Thyroid gland (tissue), 4 donors: ENCODE measurements at places on chromosomes 11 and 22.

DNA sequence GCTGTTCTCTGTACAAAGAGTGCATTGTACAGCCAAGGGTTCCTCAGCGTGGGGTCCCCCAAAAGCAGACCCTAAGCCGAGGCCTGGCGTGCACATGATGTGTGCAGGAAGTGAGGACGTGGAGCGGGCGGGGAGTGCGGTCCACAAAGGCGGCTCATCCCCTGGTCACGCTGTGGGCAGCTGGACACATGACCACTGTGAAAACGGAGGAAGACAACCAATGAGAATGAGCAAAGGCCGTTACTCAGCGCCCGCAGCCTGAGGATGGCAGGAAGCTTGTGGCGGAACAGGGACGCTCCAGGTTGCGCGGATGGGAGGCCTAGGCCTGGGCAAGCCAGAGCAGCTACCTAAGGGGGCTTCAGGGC is 1263.7 kb downstream of the BRD1 start:
- no peak overlapping the region for H3K27ac ChIP-seq
- H3K4me1 ChIP-seq: no peaks in the 10 kb centered on the region
- H3K27me3 ChIP-seq: no peaks in the 10 kb centered on the region
- no peaks in the 10 kb centered on the region for H3K36me3 ChIP-seq
- H3K4me3 ChIP-seq: no peak overlapping the region

DNA sequence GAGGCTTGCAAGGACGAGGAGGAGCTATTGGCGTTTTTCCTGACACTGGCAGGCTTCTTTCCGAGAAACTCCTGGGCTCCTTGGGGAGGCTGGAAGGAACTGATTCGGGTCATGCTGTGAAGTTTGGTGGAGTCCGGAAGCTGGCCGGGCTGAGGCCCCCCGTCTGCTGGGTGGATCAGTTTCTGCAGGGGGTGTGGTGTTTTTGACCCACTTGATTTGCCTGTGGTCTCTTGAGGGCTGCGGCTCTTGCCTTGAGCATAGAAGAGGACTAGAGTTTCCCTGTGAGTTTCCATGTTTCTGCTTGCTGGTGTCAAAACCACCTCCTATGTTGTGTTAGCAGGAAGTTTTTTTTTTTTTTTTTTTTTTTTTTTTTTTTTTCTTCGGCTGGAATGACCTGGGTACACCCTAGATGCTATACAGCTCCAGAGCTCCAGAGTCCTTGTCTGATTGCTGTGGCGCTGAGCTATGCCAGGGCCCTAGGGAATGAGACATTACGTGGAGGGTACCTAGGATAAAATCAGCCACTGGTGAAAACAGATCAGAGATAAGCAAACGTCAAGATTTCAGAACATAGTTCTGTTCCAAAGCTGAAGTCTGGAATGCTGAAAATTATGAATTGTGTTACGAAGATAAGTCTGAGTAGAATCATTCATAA is 728 bp downstream of the TBC1D22A start:
- H3K36me3 ChIP-seq: no peaks in the 10 kb centered on the region
- peak overlapping the region; percentile 73 for H3K4me3 ChIP-seq

DNA sequence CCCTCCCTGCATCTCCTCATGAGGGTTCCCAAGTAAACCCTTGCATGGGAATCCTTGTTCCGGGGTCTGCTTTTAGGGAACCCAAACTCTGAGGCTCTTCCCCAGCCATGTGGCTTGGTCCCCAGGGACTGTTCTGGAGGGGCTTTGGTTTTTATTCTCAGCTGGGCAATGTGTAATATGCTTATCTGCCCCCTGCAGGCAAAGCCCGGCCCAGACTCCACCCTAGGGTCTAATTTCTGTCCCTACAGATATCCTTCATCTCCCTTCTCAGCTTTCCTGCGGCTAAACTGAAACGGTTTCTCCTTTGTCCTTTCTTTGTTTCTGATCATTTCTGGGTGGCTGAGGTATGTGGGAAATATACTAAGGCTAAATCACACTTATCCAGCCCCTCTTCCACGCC is 37.1 kb downstream of the TST start:
- no peaks in the 10 kb centered on the region for H3K27me3 ChIP-seq
- no peak overlapping the region for H3K4me3 ChIP-seq
- H3K4me1 ChIP-seq: no peaks in the 10 kb centered on the region
- DNase-seq: no peak

DNA sequence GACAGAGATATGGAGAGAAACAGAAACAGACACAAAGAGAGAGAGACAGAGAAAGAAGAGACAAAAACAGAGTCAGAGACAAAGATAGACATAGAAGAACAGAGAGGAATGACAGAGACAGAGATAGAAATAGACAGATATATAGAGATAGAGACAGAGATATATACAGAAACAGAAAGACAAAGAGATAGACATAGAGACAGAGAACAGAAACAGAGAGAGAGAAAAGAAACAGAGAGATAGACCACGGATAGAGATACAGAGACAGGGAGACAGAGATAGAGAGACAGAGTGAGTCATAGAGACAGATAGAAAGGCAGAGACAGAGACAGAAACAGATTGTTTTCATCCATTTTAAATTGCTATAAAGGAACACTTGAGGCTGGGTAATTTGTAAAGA is 12.3 kb upstream of the MPEG1 start:
- peaks cover 6% of the 10 kb centered on the region for H3K4me1 ChIP-seq
- H3K36me3 ChIP-seq: no peaks in the 10 kb centered on the region
- no peak overlapping the region for H3K4me3 ChIP-seq
- no peak for DNase-seq
- H3K27me3 ChIP-seq: no peaks in the 10 kb centered on the region
